CD4-positive, alpha-beta T cell treated with Interleukin-17A for 4 hours (primary cell): ENCODE measurements at places on chromosomes 5 and 9.
A peak's percentile ranks its signal among the peaks of the same experiment; 100 is the strongest.

- DNase-seq, result no peak
These were observed 34.2 kb downstream of the MARCHF6 start for GRCh38 chr5:10387690-10388089.

DNA sequence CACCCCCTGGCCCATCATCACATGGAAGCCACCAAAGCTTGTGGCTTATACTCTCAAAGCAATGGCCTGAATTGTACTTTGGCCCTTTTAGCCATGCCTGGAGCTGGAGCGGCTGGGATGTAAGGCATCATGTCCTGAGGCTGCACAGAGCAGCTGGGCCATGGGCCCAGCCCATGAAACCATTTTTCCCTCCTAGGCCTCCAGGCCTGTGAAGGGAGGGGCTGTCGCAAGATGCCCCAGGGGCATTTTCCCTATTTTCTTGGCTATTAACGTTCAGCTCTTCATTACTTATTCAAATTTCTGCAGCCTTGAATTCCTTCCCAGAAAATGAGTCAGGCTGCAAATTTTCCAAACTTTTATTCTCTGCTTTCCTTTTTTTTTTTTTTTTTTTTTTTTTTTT lies 27.7 kb downstream of the FST start:
- no peak for DNase-seq

DNA sequence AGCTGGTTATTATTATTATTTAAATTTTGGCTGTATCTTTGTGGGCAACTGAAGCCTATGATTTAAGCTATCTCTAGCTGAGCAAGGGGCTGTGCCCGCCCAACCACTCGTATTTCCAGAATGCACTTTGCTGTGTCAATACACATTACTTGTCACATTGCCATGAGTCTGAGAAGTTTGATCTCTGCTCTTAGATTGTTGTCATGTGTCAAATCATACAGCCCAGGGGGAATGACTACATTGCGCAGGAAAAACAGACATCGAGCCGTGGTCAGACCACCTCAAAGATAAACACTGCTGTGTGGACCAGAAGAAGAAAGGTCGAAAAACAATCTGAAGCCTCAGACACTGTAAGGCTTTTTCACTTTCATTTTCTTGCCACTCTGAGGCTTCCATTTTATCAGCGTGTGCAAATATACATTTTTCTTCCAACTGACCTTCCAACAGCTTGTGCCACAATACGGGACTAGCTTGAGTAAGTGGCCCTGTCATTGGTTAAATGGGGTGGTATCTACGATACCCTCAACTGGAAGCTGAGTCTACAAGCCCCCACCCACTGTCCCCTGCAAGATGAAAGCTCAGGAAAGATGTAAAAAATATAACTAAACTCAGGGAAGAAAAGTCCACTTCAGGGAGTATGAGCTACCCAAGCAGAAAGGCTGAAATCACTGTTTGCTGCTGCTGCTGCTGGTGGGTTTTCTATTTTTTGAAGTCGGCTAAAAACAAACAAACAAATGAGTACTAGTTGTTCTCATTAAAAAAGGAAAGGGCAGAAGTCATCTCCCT lies 603.0 kb downstream of the BNC2 start:
- DNase-seq, result no peak

- DNase-seq, result no peak
These were observed 10.9 kb upstream of the PHYHD1 start for GRCh38 chr9:128909859-128910258.

GRCh38 chr5:31638345-31638744 lies 586 bp upstream of the PDZD2 start:
- DNase-seq, result peak; percentile 4

DNA sequence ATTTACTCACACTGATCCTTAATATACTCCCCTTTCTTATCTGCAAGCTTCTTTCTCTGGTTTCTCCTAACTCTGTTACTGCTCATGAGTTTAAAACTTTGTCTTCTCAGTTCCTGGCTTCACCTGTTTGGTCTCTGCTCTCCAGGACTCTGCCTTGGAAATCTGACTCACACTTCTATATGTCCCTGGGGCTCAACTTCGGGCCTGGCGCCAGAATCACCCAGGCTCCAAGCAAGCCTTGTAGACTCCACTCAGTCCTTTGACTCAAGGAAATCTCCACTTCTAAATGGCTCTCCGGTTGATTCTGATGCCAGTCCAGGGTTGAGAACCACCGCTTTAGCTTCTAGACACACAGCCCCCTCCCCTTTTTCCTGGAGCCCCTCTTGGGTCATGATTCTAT lies 57.8 kb downstream of the TMC1 start:
- no peak for DNase-seq

GRCh38 chr9:33137781-33138264 lies 29.3 kb downstream of the B4GALT1 start:
- no peak for DNase-seq

- DNase-seq, result no peak
These were observed 21.1 kb downstream of the HMGXB3 start for GRCh38 chr5:150021491-150022157.

DNA sequence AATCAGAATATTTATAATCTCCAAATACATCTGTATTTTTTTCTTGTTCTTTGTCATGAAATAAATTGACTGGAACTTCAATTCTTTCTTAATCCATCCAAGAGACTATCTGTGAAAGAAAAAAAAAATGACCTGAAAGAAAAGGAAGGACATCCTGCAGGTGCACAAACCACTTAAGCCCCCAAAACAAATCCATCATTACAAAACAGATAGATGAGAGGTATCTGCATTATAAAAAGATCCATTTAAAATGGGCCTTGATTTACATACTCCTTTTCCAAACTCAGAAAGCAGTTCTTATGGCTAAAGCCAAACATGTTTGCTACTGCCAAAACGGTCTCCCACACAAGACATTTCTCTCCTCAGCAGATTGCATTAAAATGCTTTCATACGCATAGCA lies 85.5 kb downstream of the ELAVL2 start:
- no peak for DNase-seq

GRCh38 chr5:147482706-147483180 lies 27.1 kb downstream of the DPYSL3 start:
- no peak for DNase-seq

- DNase-seq, result no peak
These were observed 154.3 kb downstream of the GABRG2 start for GRCh38 chr5:162221910-162222309.

- no peak for DNase-seq
These were observed 8.1 kb downstream of the IL12B start for GRCh38 chr5:159322180-159322579.

GRCh38 chr9:94799578-94800264 lies 73.2 kb downstream of the AOPEP start:
- no peak for DNase-seq

DNA sequence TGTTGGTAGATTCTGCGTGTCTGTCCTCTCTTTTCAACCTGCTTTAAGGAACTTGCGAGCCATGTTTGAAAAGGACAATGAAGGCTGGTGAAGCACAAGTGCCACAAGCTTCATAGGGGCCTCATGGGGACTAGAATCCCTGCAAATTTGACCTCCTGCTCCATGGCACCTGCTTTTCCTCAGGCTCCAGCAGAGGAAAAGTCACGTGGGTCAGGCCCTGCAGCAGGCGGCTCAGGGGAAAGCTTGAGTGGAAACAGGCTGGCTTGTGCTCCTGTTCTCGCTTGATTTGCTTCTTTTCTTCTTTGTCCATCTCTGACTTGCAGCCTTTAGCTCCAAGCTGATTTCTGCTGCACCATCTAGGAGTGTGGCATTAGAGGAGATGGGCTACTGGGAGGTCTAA lies 187.6 kb upstream of the MAST4 start:
- no peak for DNase-seq

GRCh38 chr9:124852829-124853531 lies at the start of gene WDR38:
Gene WDR38 (plus strand): TSS chr9:124853460. CDS start chr9:124853532, 72 bp downstream.
- DNase-seq, result peak; percentile 82

DNA sequence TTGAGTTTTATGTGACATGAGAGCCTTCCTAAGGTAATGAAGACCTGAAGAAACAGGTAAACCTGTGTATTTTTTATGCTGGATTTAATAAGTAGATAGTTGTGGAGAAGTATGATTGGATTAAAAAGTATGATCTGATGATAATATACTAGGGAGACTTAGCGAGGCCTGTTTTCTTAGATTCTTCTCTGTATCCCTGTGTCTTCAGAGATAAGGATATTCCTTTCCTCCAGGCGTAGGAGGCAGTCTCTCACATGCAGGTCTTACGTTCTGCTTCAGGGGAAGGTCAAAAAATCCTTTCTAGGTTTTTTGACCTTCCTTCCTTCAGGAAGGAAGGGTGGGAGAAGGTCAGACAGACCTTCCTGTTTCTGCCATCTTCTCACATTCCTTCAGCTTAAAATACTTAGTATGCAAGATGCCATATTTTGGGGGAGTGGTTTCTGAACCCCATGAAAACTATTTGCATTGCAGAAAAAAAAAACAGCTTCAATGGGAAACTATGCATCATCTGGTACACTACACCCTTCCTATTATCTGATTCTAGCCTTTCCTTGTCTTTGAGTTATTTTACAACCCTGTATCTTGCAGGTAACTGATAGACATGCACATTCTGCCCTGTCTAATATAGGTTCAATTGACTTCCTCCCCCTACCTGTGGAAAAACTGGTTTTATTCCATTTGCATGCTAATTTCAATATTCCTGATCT lies 57.3 kb upstream of the ZNF608 start:
- no peak for DNase-seq

- no peak for DNase-seq
These were observed 47.9 kb downstream of the ERCC8 start for GRCh38 chr5:60896991-60897390.

- no peak for DNase-seq
These were observed 4.0 kb upstream of the TYRP1 start for GRCh38 chr9:12689233-12689632.

GRCh38 chr5:112125903-112126302 lies 293.2 kb downstream of the EPB41L4A start:
- no peak for DNase-seq

DNA sequence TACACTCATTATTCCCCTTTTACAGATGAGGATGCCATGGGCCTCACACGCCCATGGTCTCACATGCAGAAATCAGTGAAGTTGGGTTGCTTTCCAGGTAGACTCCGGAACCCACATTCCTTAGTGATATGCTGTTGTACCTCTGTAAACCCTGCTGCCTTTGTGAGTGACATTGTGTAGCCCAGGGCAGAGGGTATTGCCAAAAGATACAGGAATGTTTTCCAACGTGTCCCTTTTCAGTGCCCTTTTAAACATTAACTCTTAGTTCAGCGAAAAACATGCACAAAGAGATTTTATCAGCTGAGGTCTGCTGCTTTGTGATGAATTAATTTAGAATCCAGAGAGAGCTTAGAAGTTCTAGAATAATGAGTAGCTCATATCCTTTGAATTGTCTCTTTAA lies 38.3 kb upstream of the TRMT10B start:
- no peak for DNase-seq

DNA sequence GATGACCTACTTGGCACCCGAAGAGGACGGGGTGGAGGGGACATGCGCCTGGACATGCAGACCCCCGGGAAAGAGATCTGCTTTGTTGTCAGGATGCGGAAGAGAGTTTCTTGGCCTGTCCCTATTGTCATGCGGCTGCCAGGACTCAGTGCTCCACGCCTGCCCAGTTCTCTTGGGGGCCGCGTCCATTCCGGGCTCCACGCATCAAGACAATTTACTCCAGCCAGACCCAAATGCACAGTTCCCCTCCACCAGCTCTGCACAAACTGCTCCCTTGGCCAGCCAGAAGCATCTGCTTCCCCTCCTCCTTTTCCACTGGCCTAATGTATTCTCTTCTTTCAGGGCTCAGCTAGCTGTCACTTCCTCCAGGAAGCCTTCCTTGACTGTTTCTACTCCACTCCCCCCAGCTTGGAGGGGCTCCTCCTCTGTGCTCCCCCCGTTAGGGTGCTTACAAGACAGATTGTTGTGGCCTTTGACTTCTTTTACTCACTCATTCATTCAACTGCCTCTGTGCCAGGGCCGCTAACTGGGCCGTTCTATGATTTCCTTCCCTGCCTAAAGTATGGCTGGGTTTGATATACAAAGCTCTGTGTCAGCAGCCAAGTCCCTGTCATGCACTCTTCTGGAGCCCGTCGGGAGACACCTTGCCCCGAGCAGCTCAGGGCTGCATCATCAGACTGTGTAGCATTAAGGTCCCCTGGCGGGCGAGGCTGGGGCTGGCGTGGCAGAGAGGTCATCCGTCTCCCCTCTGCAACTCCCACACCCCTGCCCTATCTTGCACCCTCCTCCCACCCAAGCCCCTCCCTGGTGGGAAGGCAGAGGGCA lies 6.6 kb downstream of the FIBCD1 start:
- DNase-seq, result no peak

DNA sequence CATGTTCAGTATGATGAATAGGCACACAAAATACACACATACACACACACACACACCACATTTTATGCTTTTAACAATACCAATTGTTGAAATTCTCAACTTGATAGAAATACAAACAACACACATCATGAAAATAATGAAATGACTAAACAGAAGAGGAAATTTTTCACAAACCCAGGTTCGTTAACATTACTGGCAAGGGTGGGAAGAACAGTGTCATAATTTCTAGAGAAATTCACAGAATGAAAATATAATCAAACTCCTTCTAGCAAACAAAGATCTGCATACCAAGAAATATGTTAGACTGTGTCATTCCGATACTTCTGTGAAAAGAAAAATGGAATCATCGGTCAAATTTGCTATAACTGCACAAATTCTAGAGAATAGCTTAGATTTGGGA lies 41.9 kb downstream of the ST8SIA4 start:
- no peak for DNase-seq

DNA sequence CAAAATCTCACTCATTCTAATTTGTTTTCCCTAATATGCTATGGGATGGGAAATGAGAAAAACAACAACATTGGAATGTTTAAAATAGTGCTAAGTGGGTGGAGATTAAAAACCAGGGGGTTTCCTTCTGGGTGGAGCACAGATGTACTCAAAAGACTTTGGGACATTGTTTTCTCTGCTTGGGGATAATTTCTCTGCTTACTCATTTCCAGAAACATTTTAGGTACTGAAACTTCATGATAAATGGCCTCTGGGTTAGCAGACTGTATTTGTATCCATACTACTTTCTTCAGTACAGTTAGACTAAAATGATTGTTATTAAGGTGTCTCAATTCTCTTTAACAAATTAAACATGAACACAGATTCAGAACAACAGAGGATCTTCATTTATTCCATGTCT lies 17.4 kb downstream of the ELOVL7 start:
- no peak for DNase-seq

DNA sequence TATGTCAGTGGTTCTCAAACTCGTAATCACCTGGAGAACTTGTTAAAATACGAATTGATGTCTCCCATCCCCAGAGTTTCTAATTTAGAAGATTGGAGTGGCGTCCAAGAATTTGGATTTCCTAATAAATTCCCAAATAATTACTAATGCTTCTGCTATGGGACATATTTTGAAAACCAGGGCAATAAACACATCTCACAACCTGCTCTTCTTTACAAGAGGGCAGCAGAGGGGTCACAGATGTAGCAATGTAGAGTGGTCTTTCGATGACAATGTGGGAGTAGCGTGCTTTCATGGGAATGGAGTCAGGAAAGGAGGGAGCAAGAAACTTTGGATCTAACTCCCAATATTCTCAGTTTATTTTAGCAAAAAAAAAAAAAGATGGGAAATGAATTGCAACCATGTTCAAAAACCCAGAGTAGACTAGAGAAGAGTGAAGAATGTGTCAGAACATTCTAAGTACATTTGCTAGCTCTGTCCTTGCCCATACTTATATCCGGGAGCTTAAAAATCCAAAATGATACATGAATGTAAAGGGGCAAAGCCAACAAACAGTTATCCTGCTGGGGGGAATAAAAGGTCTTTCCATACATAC lies 33.8 kb upstream of the ALDH1A1 start:
- DNase-seq, result no peak

- DNase-seq, result no peak
These were observed 84.5 kb downstream of the SLC1A1 start for GRCh38 chr9:4574657-4575243.
